Activated effector memory CD4-positive, alpha-beta T cell treated with anti-CD3 and anti-CD28 coated beads, Interleukin-2, amount 50 U/mL, for 16 hours (primary cell): ENCODE measurements at places on chromosomes 2 and 18.
A peak's percentile ranks its signal among the peaks of the same experiment; 100 is the strongest.

DNA sequence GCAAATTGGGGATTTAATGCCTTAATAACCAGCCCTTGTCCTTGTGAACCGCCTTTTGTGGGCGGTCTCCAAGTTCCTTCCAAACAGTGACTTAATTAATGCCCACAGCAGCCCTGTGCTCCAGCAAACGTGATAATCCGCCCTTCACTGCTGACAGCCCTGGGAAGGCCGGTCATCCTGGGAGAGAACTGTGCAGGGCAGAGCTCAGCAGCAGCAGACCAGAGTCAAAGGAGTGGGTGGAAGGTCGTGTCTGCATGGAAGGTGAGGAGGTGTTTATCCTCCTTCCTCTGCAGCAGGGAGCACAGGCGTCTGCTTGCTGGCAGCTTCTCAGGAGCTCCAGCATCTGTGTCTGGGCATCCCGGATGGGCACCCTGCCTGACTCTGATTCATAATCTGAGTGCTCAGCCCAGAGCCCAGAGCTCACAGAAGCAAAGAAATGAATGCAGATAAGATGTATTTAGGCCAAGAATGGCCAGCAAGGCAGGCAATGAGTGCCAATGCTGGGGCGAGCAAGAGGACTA, 270.0 kb upstream of the PXDN start:
- DNase-seq: no peak

DNA sequence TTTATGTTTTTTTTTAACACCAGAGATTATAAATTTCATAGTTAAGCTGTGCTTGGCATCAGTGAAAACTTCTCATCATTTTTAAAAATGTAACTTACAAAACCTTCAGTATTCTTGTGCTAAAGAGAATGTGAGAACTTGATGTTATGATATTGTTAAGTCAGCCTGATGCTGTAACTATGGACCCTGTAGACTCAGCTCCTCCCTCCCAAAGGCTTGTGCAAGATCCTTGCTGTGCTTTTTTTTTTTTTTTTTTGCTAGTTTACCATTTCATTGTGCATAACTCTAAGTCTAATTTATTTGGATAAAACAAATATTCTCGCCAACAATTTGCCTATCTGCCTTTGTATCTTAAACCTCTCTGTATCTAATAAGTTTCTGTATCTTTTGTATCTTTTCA, 12.9 kb upstream of the TFPI start:
- no peak for DNase-seq

GRCh38 chr18:650428-650858, 7.0 kb upstream of the TYMS start:
- DNase-seq: no peak

DNA sequence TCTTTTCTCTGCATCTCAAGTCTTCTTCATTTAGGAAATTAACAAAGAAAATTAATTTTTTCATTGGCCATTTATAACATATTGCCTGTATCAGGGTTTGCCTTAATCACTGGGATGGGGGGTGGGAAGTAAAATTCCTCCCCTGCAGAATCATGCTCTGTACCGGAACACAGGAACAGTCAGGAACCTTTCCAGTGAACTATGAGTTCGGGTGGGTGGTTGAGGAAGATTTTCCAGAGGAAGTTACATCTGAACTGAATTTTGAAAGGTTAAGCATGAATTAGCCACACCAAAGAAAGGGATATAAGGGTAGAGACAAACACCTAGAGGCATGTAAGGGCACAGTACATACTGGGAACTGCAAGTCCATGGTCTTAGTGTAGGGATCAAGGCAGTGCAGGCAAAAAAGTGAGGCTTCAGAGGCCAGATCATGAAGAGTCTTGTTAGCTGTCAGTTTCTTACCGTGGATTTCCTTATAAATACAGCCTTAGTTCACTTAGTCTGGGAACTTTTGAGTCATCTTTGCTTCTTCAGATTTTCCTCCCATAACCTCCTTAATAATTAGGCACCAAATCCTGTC, 55.6 kb downstream of the FAM117B start:
- DNase-seq: no peak

DNA sequence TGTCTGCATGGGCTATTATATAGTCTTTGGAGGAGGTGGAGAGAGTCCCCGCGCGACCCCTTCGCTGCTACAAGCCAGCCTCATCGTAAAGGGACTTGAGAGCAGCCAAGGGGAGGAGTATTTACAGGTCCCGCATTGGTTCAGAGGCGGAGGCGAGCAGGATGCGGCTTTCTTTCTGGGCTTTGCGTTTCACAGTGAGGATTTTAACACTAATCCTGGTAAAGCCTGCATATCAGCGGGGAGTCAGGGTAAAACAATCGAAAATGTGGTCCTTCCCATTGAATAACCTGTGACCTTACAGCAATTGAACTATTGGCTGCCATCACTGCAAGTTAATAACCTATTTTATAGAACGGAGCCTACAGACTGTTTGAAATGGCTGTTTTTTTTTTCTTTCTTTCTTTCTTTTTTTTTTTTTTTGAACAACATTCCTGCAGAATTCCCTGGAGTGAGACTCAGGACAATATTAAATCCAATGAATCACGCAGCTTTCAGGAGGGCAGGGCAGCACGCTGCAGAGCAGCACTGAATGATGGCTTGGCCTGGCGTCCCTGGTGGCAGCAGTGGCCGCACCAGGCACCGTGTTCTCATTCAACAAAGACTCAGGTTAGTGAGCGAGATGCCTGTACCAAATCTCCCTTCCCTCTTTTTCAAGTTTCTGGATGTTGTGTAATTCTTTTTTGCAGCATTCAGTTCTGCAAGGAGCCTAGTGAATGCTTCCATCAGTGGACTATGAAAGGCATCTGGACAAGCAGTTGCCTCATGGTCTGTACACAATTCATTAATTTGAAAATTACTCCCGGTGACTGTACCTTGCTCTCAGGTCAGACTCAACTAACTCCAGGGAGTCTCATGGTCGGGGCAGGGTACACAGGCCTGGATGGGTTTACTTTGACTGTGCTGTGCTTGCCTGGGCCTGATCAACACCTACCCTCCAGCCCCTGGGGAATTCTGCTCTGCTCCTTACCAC, 19.8 kb downstream of the SMIM21 start:
- no peak for DNase-seq

DNA sequence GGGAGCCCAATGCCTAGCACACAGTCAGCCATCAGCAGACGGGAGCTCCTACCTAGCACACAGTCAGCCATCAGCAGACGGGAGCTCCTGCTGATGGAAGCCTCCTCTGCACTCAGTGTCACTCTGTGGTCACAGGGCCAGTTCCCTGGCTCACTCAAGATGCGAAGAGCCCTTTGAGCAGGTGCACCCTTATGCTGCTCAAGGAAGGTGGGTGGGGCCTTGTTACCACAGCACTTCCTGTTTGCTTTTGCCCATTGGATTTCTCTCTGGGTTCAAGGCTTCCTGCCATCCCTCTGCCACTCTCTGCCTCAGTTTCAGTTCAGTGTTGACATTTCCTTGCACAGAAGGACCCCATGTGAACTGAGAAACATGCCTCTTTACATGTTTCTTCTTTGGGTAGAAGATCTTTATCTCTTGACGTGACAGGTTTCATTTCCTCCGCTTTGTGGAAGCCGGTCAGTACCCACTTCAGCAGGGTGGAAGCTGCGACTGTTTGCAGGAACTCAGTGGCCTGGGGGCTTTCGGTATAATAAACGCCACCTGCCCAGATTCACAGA, 11.6 kb downstream of the TRIB2 start:
- peak; percentile 81 for DNase-seq

- peak; percentile 84 for DNase-seq
Observed at GRCh38 chr2:161238560-161239325, 69.5 kb upstream of the PSMD14 start.

DNA sequence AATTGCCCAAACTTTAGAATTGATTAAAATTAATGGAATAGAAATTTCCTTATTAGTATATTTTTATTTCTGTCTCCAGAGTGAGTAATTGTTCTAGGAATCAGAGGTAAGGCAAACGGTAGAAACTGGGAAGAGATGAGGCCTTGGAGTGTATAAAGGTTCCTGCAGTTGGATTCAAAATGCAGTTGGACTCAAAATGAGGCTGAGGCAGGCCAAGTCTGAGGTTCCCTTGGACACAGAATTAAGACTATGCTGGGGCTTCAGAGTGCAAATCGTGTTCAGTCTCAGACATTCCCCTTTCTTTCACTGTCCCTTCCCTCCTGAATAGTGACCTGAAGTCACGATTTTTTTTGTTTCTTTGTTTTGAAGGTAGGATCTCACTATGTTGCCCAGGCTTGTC, 746.9 kb upstream of the NRXN1 start:
- no peak for DNase-seq

- no peak for DNase-seq
Observed at GRCh38 chr2:152571048-152571766, 146.1 kb downstream of the PRPF40A start.

GRCh38 chr18:58997811-58998337, 133.2 kb downstream of the ZNF532 start:
- no peak for DNase-seq

GRCh38 chr2:47917276-47917961, 11.1 kb upstream of the FBXO11 start:
- DNase-seq: no peak

DNA sequence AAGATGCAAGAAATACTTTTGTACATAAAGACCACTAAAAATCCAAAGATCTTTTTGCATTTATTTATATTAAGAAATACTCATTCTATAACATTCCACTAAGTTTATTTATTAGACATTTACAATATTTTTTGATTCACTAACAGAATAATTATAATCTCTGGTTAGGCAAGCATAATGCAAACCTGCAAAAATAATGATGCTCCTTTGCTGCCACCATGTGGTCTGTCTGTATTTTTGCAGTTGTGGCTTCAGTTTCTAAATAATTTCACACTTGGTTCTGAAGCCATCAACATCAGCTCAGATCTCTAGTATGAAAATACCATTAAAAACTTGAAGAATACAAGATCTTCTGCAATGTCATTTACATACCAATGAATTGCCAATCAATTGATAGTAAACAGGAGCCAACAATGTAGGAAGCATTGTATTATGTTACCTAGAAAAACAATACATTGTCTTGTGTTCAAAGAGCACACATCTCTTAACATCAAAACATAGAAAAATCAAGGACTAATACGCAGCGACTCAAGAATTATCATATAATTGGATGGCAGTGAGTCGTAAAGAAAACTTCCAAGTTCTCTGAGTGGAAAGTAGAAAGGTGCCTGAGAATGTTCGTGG, 28.8 kb upstream of the WDR75 start:
- peak; percentile 66 for DNase-seq

DNA sequence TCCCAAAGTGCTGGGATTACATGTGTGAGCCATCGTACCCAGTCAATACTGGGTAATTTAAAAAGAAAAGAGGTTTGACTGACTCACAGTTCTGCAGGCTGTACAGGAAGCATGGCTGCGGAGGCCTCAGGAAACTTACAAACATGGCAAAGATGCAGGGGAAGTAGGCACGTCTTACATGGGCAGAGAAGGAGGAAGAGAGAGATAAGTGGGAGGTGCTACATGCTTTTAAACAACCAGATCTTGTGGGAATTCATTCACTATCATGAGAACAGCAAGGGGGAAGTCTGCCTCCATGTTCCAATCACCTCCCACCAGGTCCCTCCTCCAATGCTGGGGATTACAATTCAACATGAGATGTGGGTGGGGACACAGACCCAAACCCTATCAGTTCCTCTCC, 192.5 kb downstream of the ATAD2B start:
- no peak for DNase-seq

DNA sequence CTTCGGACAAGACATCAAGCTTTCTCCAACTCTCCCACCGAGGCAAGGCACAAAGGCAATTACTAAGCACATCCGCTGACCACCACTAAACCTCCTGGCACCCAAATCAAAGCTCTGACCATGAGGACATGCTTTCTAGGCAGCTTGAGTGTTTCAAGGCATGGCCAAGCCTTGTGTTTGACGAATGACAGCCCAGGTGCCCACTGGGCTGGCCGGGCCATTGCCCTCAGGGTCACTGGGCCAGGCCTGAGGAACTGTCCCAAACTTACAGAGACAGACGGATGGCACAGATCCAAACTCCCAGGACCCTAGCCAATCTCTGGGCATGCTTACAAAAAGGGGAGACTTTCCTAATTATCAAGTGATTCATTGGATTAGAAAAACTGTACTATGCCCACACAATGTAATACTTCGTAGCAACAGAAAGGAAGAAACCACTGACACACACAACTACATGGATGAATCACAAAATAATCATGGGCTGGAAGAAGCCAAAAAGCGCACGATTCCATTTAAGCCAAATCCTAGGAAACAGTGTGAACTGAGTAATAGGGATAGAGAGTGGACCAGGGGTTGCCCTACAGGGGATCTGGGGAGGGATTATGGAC, 20.2 kb downstream of the CRACDL start:
- no peak for DNase-seq

GRCh38 chr18:67133669-67134068, 382.9 kb downstream of the DSEL start:
- DNase-seq: no peak

DNA sequence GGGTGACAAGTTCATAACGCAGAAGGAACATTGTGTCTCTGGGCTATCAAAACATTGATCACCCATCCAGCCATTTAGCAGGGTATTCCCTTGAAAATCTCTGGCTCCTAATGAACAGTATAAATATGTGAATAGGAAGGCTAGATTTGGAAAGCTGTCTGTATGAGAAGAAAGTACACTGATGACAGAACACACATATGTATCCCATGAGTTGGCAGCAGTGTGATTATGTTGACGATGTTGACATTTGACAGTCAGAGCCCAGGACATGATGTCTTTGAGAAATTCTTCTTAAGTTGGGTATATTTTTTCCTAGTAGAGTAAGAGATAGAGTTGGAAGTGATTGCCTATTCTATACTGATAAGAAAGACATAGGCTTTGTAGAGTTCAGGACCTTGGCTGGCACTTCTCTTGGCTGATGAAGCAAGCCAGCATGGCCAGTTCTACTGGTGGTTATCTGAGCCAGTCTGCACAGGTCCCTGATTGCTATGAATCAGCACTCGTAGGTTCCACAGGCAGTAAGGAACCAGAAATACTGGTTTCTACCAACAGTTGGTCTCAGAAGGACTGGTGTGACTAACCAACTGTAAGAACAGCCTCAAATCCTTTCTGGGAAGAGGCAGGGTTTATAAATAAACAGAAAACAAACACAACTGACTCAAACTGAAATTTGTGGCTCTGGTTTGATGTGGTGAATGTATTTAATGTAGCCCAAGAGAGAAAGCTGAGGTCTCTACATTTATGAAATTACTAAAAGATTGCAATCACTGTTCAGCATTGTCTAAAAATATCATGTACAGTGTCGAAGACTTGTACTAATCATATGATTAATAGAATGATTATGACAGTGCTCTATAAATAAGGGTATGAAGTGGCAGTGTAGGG, 43.9 kb upstream of the RAPH1 start:
- peak; percentile 71 for DNase-seq

DNA sequence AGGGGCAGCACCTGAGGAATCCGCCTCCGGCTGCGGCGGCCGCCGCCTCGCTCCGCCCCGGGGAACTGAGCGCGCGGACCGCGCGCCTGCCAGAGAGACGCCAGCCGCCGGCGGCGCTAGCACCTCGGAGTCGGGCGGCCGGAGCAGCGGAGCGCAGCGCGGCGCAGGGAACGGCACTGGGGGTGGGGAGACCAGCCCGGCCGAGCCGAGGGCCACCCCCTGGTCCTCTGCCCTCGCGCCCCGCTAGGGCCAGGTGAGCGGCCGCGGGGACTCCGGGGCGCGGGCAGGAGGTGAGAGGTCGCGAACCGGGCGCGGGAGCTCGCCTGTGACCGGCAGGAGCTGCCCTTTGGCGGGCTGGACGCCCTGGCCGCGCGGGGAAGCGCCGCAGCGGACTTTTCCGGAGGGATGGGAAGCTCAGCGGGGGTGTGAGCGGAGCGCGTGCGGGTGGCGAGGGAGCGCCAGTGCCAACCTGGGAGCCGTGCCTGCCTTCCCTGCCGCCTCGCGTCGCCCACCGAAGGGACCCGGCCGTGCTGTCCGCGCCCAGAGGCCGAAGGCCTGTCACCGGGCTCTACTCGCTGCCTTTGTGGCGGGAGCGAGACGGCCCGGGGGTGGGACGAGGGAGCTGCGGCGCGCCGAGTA, at the start of gene GREB1L:
GREB1L (plus strand) TSS at position 92 of the 639 bp plus-strand sequence. CDS start 141,287 bp downstream, outside the sequence.
- DNase-seq: no peak
